Upper lobe of left lung (tissue), 6 donors: ENCODE measurements at places on chromosomes 5 and 9. TPM values are rescaled to one million over a fixed set of nuclear protein-coding genes. Genes with fewer than 3 reads are reported as not detected.

- no peak for DNase-seq
These were observed 3.0 kb downstream of the HACD4 start for GRCh38 chr9:21028466-21028865.

IRX4 gene
- not detected for total RNA-seq

CBY3 gene
- 1.7 TPM for total RNA-seq

HRH2 gene
- 3.8 TPM for total RNA-seq

GALT gene
- 43.1 TPM for total RNA-seq

SPARC gene
- 283 TPM for total RNA-seq
